ENCODE measurements at places on chromosomes 5 and 9.
A peak's percentile ranks its signal among the peaks of the same experiment; 100 is the strongest.

DNA sequence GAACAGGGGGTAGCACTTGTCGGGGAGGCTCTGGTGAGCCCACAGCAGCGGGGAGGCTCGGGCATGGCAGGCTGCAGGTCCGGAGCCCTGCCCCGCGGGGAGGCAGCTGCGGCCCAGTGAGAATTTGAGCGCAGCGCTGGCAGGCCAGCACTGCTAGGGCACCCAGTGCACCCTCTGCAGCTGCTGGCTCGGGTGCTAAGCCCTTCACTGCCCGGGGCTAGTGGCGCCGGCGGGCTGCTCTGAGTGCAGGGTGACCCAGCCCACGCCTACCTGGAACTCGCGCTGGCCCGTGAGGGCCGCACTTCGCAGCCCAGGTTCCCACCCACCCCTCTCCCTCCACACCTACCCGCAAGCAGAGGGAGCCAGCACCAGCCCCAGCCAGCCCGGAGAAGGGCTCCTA lies 151.0 kb downstream of the NXNL2 start:
- no peak for DNase-seq
- no peaks in the 10 kb centered on the region for H3K4me1 ChIP-seq
- no peaks in the 10 kb centered on the region for H3K36me3 ChIP-seq
- H3K27ac ChIP-seq = no peak overlapping the region
- no peak overlapping the region for H3K4me3 ChIP-seq
- H3K27me3 ChIP-seq = no peaks in the 10 kb centered on the region

- H3K4me1 ChIP-seq = no peaks in the 10 kb centered on the region
- no peaks in the 10 kb centered on the region for H3K36me3 ChIP-seq
- H3K4me3 ChIP-seq = no peak overlapping the region
- H3K27ac ChIP-seq = no peak overlapping the region
- DNase-seq = peak; percentile 8
These were observed 28.4 kb upstream of the LRRC19 start for GRCh38 chr9:27033815-27034403.

DNA sequence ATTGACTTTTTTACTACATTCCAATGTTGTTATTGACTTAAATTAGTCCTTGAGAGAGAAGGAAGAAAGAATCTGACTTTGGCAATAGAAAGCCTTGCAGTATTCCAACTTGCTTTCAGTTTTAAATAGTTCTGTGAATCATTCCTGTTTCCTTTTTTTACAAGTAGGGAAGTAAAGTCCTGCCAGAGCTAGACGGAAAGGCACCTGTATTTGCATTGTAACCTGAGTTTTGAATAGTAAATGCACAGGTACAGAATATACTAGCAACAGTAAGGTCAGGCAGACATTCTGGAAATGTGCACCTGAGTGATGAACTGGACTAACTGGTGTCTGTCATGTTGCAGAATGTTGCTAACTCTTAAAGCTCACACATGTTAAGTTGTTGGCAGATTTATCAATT lies 100.9 kb downstream of the PRKACG start:
- H3K4me3 ChIP-seq = no peak overlapping the region
- DNase-seq = no peak
- H3K27me3 ChIP-seq = no peaks in the 10 kb centered on the region
- H3K4me1 ChIP-seq = no peaks in the 10 kb centered on the region
- H3K36me3 ChIP-seq = no peaks in the 10 kb centered on the region

DNA sequence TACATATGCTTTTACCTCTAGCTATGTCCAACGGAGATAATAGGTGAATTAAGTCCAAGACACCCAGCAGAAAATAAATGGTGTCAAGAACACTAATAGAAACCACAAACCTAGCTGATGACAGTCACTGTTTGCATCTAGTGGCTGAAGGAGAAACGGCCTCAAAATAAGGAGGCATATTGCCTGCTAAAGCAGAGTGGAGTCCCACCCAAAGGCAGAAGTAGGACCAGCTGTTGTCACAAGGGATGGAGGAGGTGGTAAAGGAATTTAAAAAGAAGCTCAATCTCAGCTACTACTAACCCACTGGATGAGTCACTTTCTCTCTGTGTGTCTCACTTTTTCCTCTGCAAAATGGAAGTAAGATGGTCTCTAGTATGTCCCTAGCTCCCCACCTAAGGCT lies 224.3 kb downstream of the GRIA1 start:
- H3K27ac ChIP-seq = no peak overlapping the region
- DNase-seq = peak; percentile 41
- H3K36me3 ChIP-seq = no peaks in the 10 kb centered on the region
- no peaks in the 10 kb centered on the region for H3K4me1 ChIP-seq
- no peaks in the 10 kb centered on the region for H3K27me3 ChIP-seq

- H3K27me3 ChIP-seq = no peaks in the 10 kb centered on the region
- no peaks in the 10 kb centered on the region for H3K4me1 ChIP-seq
- H3K4me3 ChIP-seq = no peak overlapping the region
- H3K27ac ChIP-seq = no peak overlapping the region
- peaks cover 33% of the 10 kb centered on the region for H3K36me3 ChIP-seq
These were observed 22.0 kb downstream of the TMEM167A start for GRCh38 chr5:83055166-83055565.

- no peak overlapping the region for H3K4me3 ChIP-seq
- no peaks in the 10 kb centered on the region for H3K36me3 ChIP-seq
- no peak for DNase-seq
- no peak overlapping the region for H3K27ac ChIP-seq
- no peaks in the 10 kb centered on the region for H3K27me3 ChIP-seq
These were observed 122.2 kb upstream of the MAN2A1 start for GRCh38 chr5:109567374-109568044.

Measured in astrocyte (in vitro differentiated cells and primary cell).